ENCODE measurements at places on chromosomes 1 and 21.

DNA sequence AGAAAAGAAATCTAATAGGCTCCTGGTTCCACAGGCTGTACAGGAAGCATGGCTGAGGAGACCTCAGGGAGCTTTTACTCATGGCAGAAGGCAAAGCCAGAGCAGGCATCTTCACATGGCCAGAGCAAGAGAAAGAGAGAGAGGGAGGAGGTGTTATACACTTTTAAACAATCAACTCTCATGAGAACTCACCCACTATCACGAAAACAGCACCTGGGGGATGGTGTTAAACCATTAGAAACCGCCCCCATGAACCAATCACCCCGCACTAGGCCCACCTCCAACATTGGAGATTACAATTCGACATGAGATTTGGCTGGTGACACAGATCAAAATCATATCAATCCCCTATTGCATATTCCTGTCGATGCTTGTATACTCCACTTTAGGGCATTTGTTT, 93.5 kb downstream of the MRPL39 start:
- DNase-seq: no peak

- no peak for DNase-seq
Observed at GRCh38 chr21:34730756-34731445, 62.1 kb downstream of the CLIC6 start.

- DNase-seq: no peak
Observed at GRCh38 chr21:29115899-29116298, 14.5 kb upstream of the MAP3K7CL start.

DNA sequence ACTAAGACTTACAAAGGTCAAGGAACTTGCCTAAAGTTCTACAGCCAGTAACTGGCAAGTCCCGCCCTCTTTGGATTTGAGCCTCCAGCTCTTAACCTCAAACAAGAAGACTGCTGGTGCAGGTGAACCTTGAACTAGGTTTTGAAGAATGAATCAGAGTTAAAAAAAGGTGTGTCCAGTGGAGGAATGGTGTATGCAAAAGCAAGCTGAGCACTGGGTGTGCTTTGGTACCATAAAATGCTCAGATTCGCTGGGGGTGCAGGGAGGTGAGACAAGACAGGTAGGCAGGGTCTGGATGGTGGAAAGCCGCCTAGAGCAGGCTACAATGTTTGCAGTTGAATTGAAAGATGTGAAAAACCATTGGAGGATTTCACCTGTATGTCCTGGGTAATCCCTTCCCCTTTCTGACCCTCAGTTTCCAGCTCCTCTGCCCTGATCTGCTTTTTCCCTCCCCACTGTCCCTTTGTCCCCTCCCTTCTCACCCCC, 39.8 kb downstream of the FOXD2 start:
- no peak for DNase-seq

- no peak for DNase-seq
Observed at GRCh38 chr21:18449605-18450550, 46.3 kb upstream of the TMPRSS15 start.

DNA sequence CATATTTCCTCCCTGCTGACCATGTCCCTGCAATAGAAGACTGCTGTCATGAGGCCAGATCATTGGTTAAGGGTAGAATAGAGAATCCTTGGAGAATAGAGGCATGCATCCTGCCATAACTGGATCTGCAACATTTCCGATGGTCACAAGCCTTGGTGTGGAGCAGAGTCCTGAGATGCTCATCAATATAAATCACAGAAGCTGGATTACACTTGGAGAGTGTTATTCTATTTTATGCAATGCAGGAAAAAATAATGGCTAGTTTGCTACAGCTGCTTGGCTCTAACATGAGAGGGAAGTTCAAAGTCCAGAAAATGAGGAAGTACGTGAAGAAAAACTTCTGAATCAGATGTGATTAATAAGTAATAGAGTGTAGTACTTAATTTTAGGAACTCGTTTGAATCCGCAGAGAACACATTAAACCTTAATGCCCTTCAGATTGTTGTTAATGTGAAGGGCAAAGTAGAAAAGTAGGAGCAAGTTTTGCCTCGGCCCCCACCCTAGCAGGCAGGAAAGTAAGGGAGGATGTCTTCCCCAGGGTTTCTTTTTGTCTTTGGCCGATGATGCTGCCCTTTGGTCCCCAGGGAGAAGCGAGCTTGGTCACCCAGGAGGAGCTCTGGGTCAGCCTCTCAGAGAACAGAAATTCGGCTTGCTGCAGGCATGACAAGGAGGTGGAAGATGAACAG, 59.5 kb downstream of the KCNK1 start:
- no peak for DNase-seq

DNA sequence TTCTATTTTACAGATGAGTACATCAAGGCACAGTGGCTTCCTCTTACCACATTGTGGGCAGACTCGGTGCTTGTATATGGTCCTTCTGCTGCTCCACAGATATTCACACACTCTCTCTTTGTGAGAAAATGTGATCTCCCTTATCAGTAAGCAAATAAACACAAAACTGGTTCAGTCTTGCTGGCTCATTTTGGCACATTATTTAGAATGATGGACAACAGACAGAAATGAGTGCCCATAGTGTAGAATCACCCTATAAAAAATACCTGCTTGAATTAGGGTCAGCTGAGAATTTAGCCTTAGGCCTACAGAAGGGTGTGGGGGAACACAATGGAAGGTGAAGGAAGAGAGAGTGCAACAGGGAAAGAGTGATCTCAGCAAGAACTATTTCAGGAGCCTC, 423.1 kb downstream of the HLX start:
- DNase-seq: no peak

All from CD4-positive, alpha-beta T cell (primary cell).